CD4-positive, alpha-beta T cell (primary cell): ENCODE measurements at places on chromosomes 1 and 21.
A peak's percentile ranks its signal among the peaks of the same experiment; 100 is the strongest.

DNA sequence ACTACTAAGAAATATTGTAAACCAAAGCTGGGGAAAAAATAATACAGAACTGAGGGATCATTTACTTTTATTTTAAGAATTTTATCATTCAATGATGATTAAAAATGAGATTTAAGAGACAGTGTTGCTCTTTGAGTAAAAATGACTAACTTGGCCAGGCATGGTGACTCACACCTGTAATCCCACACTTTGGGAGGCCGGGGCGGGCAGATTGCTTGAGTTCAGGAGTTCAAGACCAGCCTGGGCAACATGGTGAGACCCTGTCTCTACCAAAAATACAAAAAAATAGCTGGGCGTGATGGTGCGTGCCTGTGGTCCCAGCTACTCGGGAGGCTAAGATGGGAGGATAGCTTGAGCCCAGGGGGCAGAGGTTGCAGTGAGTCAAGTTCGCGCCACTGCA, 21.8 kb upstream of the PLEKHO1 start:
- H3K4me3 ChIP-seq: no peak overlapping the region
- H3K27ac ChIP-seq: no peak overlapping the region
- H3K27me3 ChIP-seq: no peaks in the 10 kb centered on the region
- H3K4me1 ChIP-seq: no peaks in the 10 kb centered on the region
- no peak for DNase-seq

GRCh38 chr1:63322944-63323864, 837 bp downstream of the FOXD3 start:
- H3K36me3 ChIP-seq: no peaks in the 10 kb centered on the region
- peak; percentile 31 for DNase-seq
- H3K27ac ChIP-seq: no peak overlapping the region
- peaks cover 77% of the 10 kb centered on the region for H3K27me3 ChIP-seq
- H3K4me3 ChIP-seq: peak overlapping the region; percentile 47

GRCh38 chr1:181317261-181317930, 165.9 kb upstream of the CACNA1E start:
- peaks cover 24% of the 10 kb centered on the region for H3K4me1 ChIP-seq
- H3K36me3 ChIP-seq: no peaks in the 10 kb centered on the region
- DNase-seq: no peak
- H3K4me3 ChIP-seq: no peak overlapping the region
- peaks cover 57% of the 10 kb centered on the region for H3K27me3 ChIP-seq

DNA sequence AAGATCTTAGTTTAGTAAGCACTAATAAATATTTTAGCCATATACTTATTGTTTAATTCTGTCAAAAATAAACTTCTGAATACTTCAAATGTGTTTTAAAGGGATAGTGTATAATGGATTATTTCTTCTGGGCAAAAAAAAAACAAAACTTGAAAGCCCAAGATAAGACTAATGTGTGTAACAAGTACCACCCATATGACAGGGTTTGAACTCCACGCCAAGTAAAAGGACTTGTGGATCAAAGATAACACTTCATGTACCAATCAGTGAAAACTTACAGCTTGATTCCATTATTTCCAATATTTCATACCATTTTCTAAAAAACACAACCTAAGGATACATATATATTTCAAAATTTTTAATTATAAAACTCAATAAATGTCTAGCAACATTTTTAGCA, 59.5 kb downstream of the DENND1B start:
- H3K4me1 ChIP-seq: no peaks in the 10 kb centered on the region
- H3K27me3 ChIP-seq: no peaks in the 10 kb centered on the region
- no peaks in the 10 kb centered on the region for H3K36me3 ChIP-seq
